ENCODE measurements at places on chromosomes 16 and 17. TPM values are rescaled to one million over a fixed set of nuclear protein-coding genes. Genes with fewer than 3 reads are reported as not detected.

The MYL11 gene
- 1.3 TPM for polyA plus RNA-seq

The KRT23 gene
- polyA plus RNA-seq: 0.89 TPM

The NPIPA2 gene
- polyA plus RNA-seq: 0.52 TPM

The KIF22 gene
- polyA plus RNA-seq: 19.7 TPM

The IQCK gene
- polyA plus RNA-seq: 7.5 TPM

The KRTAP1-1 gene
- not detected for polyA plus RNA-seq

The DYNC1LI2 gene
- 32.8 TPM for polyA plus RNA-seq

The GNGT2 gene
- polyA plus RNA-seq: 0.79 TPM

The FNDC8 gene
- polyA plus RNA-seq: 0.09 TPM

The CCR7 gene
- polyA plus RNA-seq: 0.56 TPM

The MIEF2 gene
- 3.0 TPM for polyA plus RNA-seq

The FOXC2 gene
- 0.08 TPM for polyA plus RNA-seq

The TMEM100 gene
- polyA plus RNA-seq: 42.6 TPM

The CARD14 gene
- polyA plus RNA-seq: 0.10 TPM

The ALDOC gene
- 23.8 TPM for polyA plus RNA-seq

The GJD3 gene
- 0.78 TPM for polyA plus RNA-seq

The ACSM2B gene
- 0.16 TPM for polyA plus RNA-seq

The KCNAB3 gene
- 1.7 TPM for polyA plus RNA-seq

The GCGR gene
- polyA plus RNA-seq: 0.12 TPM

The SPATA32 gene
- not detected for polyA plus RNA-seq

The HOXB5 gene
- 0.59 TPM for polyA plus RNA-seq

The TBC1D3 gene
- polyA plus RNA-seq: not detected

The GRIN2A gene
- polyA plus RNA-seq: 0.11 TPM

The RPRML gene
- polyA plus RNA-seq: not detected

The NXN gene
- polyA plus RNA-seq: 23.9 TPM

The ZG16B gene
- polyA plus RNA-seq: not detected

The ALOX15B gene
- polyA plus RNA-seq: 1.2 TPM

The GPR139 gene
- not detected for polyA plus RNA-seq

The PER1 gene
- 239 TPM for polyA plus RNA-seq

The CD68 gene
- 111 TPM for polyA plus RNA-seq

The C16orf92 gene
- not detected for polyA plus RNA-seq

The ARL5C gene
- polyA plus RNA-seq: not detected

The SCPEP1 gene
- 13.4 TPM for polyA plus RNA-seq

The SMTNL2 gene
- 0.77 TPM for polyA plus RNA-seq

The NPW gene
- not detected for polyA plus RNA-seq

The HOXB1 gene
- polyA plus RNA-seq: not detected

The CD300C gene
- polyA plus RNA-seq: 4.2 TPM

The RAI1 gene
- 4.5 TPM for polyA plus RNA-seq

The STUB1 gene
- 85.4 TPM for polyA plus RNA-seq

The ST6GALNAC1 gene
- polyA plus RNA-seq: 2.2 TPM

The LDHD gene
- polyA plus RNA-seq: 68.6 TPM

The SOCS1 gene
- 29.7 TPM for polyA plus RNA-seq

The KRTAP4-6 gene
- not detected for polyA plus RNA-seq

The SLC22A31 gene
- polyA plus RNA-seq: 0.59 TPM

The KRTAP9-8 gene
- not detected for polyA plus RNA-seq

The KCNH6 gene
- 0.92 TPM for polyA plus RNA-seq

The NUPR1 gene
- polyA plus RNA-seq: 189 TPM

Data from adipose tissue (tissue), 3 donors.